ENCODE measurements at places on chromosomes 3 and 15. TPM values are rescaled to one million over a fixed set of nuclear protein-coding genes. Genes with fewer than 3 reads are reported as not detected.
A peak's percentile ranks its signal among the peaks of the same experiment; 100 is the strongest.

The DLEC1 gene
- total RNA-seq = 3.3 TPM

The TUSC2 gene
- 33.6 TPM for total RNA-seq

The UROC1 gene
- not detected for total RNA-seq

The CXCR6 gene
- total RNA-seq = 2.7 TPM

The CLDN1 gene
- total RNA-seq = 86.0 TPM

GRCh38 chr3:71064956-71065763 is 518.4 kb downstream of the FOXP1 start:
- peak overlapping the region; percentile 71 for H3K27ac ChIP-seq
- H3K4me3 ChIP-seq = peak overlapping the region; percentile 73
- H3K36me3 ChIP-seq = no peaks in the 10 kb centered on the region
- H3K4me1 ChIP-seq = peaks cover 4% of the 10 kb centered on the region
- DNase-seq = peak; percentile 76

DNA sequence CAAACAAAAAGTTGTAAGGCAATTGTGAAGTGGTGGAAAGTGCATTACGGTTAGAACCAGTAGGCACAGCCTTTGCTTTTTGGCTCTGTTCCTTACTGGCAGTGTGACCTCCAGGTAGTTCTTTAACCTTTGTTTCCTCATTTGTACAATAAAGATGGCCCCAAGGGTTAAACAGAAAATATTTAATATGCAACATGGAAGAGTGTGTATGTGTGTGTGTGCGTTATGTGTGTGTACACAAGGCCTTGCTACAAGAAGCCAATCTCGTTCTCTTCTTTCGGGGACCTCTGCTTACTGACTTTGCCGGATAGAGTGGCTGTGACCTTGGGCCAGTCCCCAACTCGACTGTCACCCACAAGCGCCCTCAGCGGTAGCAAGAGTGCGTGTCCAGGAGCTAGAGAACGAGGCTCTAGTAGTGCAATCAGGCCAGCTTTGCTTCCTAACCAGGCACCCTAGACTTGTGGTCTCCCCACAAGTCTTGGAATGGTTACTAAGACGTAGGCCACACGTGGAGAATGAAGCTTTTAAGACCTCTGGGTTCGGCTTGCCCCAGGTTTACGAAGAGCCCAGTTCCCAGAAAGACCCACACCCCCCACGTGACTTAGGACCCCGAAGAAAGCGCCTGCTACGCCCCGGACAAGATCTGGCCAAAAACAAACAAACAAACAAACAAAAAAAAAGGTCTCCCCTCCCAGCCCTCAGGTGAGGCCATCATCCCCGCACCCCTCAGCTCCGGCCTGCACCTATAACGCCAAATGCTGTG is 593 bp downstream of the CIAO2A start:
- no peaks in the 10 kb centered on the region for H3K27me3 ChIP-seq
- H3K36me3 ChIP-seq = peaks cover 2% of the 10 kb centered on the region
- DNase-seq = no peak
- peaks cover 18% of the 10 kb centered on the region for H3K4me1 ChIP-seq

- no peaks in the 10 kb centered on the region for H3K4me1 ChIP-seq
- DNase-seq = no peak
Observed at GRCh38 chr3:39716849-39717248, 92.6 kb upstream of the MYRIP start.

DNA sequence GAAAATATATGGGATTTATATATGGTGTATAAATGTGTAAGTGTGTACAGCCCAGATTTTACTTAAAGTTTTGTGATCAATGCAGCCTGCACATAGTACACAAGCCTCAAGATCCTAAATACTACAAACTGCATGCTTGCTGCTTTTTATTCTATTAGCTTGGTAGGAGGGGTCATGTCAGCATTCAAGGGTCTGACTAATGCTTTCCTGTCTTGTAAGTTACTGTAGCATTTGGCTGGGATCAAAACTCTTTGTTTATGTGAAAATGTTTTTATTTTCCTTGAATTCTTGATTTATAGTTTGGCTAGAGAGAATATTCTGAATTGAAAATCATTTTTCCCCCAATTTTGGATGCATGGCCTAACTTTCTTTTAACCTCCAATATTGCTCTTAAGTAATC is 370.9 kb downstream of the NSUN3 start:
- DNase-seq = no peak
- H3K4me3 ChIP-seq = no peak overlapping the region
- no peaks in the 10 kb centered on the region for H3K27me3 ChIP-seq
- H3K36me3 ChIP-seq = no peaks in the 10 kb centered on the region
- H3K4me1 ChIP-seq = no peaks in the 10 kb centered on the region

GRCh38 chr3:149180057-149180573 is 41.5 kb downstream of the CP start:
- H3K4me3 ChIP-seq = no peak overlapping the region
- DNase-seq = peak; percentile 67
- no peaks in the 10 kb centered on the region for H3K27me3 ChIP-seq
- H3K27ac ChIP-seq = peak overlapping the region; percentile 20

DNA sequence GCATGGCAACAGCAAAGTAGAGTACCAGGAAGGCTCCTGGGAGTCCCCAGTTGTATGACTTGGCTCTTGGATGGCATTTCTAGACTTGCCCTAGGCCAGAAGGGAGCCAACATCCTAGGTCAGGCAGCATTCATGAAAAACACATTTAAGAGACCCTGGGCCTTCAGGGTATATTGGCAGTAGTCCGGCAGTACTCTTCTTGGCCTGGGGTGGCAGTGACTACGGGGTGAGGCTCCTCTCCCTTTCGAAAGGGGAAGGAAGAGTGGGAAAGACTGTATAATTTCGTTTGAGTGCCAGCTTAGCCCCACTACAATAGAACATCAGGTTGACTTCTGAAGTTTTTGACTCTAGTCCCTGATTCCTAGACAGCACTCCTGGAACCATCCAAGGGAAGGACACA is 136.4 kb downstream of the ZIC4 start:
- H3K36me3 ChIP-seq = no peaks in the 10 kb centered on the region
- no peak overlapping the region for H3K27ac ChIP-seq
- no peak overlapping the region for H3K4me3 ChIP-seq
- H3K27me3 ChIP-seq = no peaks in the 10 kb centered on the region

DNA sequence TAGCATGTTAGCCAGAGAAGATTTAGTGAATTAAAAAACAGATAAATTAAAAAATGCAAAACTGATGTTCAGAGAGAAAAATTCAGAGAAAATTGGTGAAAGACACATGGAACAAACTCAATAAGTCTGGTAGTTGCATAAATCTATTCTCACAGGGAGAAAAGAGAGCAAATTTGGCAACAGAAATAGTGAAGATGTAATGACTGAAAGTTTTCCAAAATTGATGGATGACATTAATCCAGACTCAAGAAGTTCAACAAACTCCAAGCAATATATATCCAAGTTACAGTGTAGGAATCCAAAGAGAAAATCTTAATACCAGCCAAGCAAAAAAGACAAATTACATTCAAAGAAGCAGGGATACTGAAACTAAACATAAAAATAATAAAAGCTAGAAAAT is 302.7 kb upstream of the ARPP21 start:
- no peaks in the 10 kb centered on the region for H3K36me3 ChIP-seq
- no peak for DNase-seq
- H3K27ac ChIP-seq = no peak overlapping the region

DNA sequence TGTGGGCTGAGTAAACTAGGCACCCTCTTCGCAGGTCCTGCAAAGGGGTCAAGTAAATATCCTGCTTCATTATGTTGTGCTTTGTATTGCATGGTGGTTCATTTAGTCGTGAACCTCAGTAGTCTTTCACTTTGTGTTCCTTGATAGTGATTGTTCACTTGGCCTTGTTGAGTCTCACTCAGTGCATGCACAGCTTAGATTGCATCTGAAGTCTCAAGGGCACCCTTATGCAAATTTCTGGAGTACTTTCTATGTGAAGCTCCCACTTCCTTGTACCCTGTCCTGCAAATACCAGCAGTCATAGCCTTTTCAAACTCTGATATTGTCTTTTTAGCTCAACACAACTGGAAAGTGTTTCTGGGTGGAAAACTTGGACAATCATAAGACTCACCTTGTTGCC is 519.2 kb downstream of the NAALADL2 start:
- no peak for DNase-seq
- no peaks in the 10 kb centered on the region for H3K4me1 ChIP-seq
- H3K27ac ChIP-seq = no peak overlapping the region
- no peaks in the 10 kb centered on the region for H3K36me3 ChIP-seq
- no peak overlapping the region for H3K4me3 ChIP-seq
- no peaks in the 10 kb centered on the region for H3K27me3 ChIP-seq

- no peak overlapping the region for H3K4me3 ChIP-seq
- H3K27ac ChIP-seq = no peak overlapping the region
- H3K4me1 ChIP-seq = no peaks in the 10 kb centered on the region
- H3K27me3 ChIP-seq = no peaks in the 10 kb centered on the region
- DNase-seq = no peak
Observed at GRCh38 chr3:145854499-145854898, 306.5 kb downstream of the PLOD2 start.

GRCh38 chr15:80174017-80174746 is 21.4 kb downstream of the FAH start:
- H3K27ac ChIP-seq = peak overlapping the region; percentile 18
- no peak for DNase-seq

- H3K27me3 ChIP-seq = no peaks in the 10 kb centered on the region
- no peaks in the 10 kb centered on the region for H3K36me3 ChIP-seq
- H3K4me1 ChIP-seq = no peaks in the 10 kb centered on the region
- peak; percentile 8 for DNase-seq
- H3K27ac ChIP-seq = no peak overlapping the region
- H3K4me3 ChIP-seq = no peak overlapping the region
Observed at GRCh38 chr3:13364602-13365271, 55.4 kb downstream of the NUP210 start.

- no peak for DNase-seq
- H3K27ac ChIP-seq = no peak overlapping the region
- no peak overlapping the region for H3K4me3 ChIP-seq
Observed at GRCh38 chr3:111662907-111663306, 67.8 kb upstream of the ZBED2 start.

DNA sequence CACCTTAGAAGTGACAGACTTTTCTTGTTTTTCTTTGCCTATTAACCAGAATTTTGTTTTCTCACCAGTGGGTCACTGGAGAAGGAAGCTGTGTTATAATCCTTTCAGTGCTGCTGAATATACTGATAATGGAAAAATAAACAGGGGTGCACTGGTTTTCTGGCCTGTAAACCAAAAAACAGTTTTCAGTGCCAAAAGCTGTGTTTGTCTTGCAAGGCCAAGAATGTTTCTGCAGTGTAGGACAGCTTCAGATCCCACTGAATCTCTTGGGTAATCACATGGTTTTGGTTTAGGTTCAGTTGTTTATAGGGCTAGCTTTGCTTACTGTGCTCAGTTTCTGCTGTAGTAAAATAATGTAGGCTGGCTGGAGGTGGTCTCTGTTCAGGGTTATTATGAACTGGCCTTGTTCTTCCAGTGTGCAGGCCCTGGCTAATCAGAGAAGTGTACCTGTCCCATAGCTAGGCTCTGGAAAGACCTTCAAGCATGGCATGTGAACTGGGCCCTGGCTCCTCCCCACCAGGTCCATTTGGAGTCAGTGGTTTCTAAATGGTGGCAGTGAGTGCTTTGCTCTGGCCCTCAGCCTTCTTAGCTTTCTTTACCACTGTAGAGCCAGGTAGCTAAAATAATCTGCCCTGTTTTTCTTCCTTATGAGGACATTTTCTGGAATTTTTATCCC is 18.7 kb downstream of the PDE8A start:
- H3K4me1 ChIP-seq = peaks cover 26% of the 10 kb centered on the region
- H3K27me3 ChIP-seq = no peaks in the 10 kb centered on the region
- H3K27ac ChIP-seq = peak overlapping the region; percentile 49
- DNase-seq = no peak
- H3K4me3 ChIP-seq = no peak overlapping the region

DNA sequence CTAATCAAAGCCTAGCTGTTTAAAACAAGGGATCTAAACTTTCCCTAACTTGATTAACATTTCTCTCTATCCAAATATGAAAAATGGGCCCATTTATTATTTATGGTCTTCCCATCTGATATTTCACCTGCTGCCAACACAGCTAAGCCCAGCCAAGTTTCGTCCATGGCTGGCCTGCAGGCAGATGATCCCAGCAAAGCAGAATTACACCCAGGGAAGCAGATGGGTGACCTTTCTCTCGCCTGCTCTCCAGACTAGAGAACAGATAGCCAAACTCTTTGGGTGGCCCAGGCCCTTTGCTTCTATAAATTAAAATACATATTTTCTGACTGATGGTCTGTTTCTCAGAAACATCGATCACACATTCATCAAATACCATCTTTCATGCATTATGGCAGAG is 1038.8 kb downstream of the AGBL1 start:
- no peak overlapping the region for H3K4me3 ChIP-seq
- H3K27me3 ChIP-seq = no peaks in the 10 kb centered on the region
- H3K27ac ChIP-seq = no peak overlapping the region
- no peaks in the 10 kb centered on the region for H3K4me1 ChIP-seq

- H3K36me3 ChIP-seq = no peaks in the 10 kb centered on the region
- no peak overlapping the region for H3K27ac ChIP-seq
- no peak for DNase-seq
Observed at GRCh38 chr15:83794209-83794608, 140.3 kb downstream of the ADAMTSL3 start.

DNA sequence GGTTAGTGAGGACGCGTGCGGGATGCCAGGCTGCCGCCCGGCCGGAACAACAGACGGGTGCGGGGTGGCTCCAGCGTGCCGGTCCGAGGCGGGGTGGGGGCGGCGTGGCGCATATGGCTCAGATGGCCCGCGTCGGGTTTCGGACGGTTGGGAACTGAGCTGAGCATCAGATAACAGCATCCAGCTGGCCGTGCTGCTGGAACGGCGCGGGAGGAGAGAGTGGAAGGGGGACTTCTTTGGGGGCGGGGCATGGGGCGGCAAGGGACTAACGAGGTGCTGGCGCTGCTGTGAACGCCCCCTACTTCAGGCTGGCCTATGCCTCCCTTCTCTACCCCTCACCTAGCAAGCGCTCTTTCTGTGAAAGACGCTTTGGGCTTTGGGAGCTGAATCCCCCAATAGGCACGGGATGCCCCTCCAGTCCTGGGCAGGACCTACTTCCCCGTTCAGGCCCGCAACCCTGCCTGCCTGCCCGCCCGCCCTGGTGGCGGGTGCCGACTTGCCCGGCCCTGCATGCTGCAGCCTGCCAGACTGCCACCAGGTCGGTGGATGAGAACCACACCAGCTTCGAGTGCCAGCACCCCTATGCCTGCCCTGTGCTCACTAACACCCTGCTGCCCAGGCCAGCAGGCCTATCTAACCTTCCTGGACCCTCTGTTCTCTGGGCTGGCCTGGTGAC is 542 bp downstream of the INKA1 start:
- peak; percentile 92 for DNase-seq
- peaks cover 46% of the 10 kb centered on the region for H3K4me1 ChIP-seq
- H3K4me3 ChIP-seq = peak overlapping the region; percentile 91
- H3K27ac ChIP-seq = peak overlapping the region; percentile 82
- no peaks in the 10 kb centered on the region for H3K36me3 ChIP-seq
